SW480 (cell line): ENCODE measurements at places on chromosomes 4 and X.
A peak's percentile ranks its signal among the peaks of the same experiment; 100 is the strongest.

DNA sequence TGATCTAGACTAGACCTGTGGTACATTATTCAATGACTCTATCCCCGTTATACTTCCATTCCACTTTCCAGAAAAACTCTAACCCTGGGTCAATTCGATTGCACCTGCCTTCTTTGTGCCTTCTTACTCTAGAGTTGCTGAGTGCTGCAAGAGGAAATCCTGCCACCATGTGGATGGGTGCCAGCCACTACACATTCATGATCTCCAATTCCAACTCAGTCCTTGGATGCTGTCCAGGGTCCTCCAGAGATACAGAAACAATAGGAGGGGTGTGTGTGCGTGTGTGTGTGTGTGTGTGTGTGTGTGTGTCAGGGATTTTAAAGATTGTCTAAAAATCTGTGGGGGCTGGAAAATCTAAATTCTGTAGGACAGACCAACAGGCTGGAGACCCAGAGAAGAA is 42.9 kb upstream of the INTS6L start:
- peak; percentile 64 for DNase-seq

DNA sequence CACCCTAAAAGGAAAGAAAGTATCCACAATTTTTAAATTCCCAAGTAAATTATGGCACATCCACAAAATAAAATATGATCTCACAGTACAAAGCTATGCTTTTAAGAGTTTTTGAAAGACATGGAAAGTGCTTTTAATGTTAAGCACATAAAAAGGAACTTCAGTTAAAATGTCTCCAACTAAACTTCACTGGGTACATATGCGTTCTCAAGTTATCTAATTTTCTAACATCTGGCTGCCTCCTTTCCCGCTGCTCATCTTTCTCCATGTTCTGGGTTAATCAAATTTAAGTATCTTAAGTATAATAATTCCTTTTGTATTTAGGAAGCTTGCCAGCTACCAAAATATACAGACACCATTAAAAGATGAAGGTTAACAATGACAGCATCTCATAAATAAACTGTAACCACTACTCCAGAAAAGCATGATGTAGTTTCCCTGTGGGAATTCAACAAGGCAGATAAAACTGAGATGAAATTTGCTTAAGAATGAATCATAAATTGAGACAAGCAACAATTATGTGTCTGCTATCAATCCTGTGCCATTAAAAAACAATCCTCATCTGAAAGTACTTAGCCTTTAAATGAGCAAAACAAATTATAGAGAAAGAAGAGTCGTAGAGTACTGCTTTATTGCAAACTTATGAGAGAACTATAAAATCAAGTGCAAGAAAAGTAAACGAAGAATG is 25.1 kb downstream of the PRSS12 start:
- DNase-seq = no peak

- peak; percentile 21 for DNase-seq
These were observed 436.2 kb downstream of the KCNIP4 start for GRCh38 chr4:21512353-21512752.

- DNase-seq = no peak
These were observed 79.7 kb downstream of the KIT start for GRCh38 chr4:54737421-54737820.

DNA sequence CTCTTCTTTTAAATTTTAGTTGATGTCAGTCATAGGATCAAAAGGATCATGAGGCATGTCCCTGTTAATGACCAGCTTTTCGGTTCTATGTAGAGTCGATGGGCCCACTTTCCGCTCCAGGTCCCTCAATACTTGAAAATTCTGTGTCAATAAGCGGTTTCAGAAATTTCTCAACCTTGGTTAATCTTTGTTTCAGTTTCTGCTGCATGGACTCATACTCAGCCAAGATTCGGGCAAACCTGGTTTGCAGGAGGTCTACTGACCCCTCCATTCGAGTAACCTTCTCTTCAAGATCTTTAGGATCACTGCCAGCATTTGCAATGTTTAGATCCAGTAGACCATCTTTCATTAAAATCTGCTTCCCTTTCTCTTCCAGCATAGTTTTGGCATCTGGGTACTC is 22.0 kb upstream of the NFXL1 start:
- no peak for DNase-seq

DNA sequence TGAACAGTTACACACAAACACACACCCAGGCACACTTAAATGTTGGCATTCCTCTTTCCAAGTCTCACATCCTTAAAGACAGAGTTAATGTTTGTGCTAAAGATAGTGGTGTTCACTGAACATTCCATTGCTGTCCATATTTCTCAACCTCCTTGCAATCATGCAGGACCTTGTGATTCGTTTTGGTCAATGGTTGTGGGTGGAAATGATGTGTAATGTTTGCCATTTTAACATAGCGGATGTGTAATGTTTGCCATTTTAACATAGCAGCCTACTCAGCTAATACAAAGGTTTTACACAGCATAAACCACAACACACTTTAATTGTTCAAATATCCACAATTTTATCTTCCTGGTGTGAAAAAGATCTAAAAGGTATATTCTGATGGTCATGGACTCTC is 93.9 kb downstream of the CEP44 start:
- DNase-seq = no peak

DNA sequence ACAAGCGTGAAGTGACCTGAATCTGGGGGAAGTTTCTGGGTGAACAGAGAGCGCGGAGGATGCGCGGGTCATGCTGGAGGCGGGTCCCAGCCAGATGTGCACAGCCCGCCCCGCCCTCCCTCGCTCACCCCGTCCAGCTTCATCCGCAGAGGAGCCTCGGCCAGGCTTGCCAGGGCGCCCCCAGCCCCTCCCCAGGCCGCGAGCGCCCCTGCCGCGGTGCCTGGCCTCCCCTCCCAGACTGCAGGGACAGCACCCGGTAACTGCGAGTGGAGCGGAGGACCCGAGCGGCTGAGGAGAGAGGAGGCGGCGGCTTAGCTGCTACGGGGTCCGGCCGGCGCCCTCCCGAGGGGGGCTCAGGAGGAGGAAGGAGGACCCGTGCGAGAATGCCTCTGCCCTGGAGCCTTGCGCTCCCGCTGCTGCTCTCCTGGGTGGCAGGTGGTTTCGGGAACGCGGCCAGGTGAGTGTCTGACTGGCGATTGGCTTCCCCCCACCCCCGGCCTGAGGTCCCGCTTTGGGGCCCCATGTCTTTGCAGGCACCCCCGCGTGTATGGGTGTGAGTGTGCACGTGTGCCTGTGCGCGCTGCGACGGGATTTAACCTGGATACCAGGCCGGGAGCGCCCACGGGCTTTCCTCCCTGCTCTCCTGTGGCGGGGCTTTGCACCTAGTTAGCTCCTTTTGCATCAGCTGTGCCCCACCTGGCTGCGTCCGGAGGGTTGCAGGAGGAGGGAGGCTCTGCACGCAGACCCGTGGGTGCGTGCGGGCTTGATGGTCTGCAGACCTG is at the start of gene EGFL6:
Gene EGFL6 (plus strand): TSS at position 123 of the 782 bp plus-strand sequence. CDS start 261 bp downstream, at position 384.
- no peak for DNase-seq

DNA sequence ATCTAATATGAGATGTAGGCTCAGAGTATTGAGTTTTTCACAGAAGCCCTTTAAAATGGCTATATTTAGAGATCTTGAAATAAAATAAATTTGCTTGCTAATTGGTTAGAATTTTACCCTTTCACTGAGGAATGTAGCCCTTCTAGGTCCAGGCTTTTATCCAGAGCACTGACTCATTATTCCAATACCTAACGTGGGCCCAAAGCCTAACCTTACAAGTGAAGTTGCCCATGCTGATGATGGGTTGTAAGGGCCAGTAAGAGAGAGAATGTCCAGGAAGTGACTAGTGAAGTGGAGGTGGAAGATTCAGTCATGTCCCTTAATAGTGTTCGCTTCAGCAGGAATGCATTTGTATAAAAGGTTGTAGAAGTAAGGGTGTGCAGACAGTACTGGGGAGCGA is 155.9 kb downstream of the STIM2 start:
- DNase-seq = no peak

- no peak for DNase-seq
These were observed 190.6 kb upstream of the TTC29 start for GRCh38 chr4:147136310-147136709.

DNA sequence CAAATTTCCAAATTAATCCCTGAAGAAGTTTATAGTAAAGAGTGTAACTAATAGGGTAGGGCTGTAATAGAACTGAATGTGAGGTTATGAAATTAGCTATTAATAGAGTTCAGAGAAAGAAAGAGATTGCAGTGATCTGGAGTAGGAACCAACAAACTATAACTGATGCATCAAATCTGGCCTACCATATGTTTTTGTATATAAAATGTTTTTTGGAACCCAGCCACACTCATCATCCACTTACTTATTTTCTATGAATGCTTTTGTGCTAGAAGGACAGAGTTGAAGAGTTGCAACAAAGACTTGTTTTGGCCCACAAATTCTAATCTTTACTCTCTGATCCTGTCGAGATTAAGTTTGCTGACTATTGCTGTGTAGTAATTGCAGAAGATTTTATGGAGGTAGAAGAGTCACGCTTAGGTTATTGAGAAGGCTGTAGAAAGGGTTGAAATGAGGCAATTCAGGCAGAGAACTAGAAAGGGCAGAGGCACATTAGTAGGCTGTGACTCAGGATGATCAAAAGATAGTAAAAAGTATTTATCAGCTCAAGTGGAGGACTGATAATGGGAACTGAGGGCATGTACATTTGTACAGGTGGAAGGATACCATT is 298.7 kb upstream of the EMCN start:
- no peak for DNase-seq

GRCh38 chrX:104270916-104271512 is 16.3 kb upstream of the ESX1 start:
- peak; percentile 43 for DNase-seq

DNA sequence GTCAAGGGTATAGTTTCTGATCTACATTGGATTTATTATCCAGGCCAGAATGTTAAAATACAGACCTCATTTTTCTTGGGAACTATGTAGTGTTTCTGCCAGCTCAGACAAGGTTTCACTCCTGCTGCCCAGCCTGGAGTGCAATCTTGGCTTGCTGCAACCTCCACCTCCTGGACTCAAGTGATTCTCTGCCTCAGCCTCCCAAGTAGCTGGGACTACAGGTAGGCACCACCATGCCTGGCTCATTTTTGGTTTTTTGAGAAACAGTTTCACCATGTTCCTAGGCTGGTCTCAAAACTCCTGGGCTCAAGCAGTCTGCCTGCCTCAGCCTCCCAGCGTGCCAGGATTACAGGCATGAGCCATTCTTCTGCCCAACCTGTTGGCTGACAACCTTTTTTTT is 5.7 kb downstream of the RPL34 start:
- no peak for DNase-seq

DNA sequence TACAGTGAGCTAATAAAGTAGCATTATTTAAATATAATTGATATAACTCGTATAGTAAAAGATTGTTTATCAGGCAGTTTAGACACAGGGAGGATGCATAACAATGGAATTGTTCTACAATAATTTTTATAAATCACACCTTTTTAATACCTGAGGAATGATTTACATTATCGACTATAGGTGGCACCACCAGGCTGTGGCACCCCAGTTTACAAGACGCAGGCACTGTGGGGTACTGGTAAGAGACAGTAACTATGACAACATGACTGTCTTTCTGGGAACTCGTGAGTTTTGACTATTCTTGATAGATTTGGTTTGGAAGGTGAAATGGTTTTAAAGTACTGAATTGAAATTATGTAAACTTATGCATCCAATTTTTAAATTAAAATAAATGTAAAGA is 27.1 kb upstream of the STBD1 start:
- no peak for DNase-seq

GRCh38 chr4:52982255-52982945 is 120.3 kb downstream of the RASL11B start:
- peak; percentile 64 for DNase-seq

DNA sequence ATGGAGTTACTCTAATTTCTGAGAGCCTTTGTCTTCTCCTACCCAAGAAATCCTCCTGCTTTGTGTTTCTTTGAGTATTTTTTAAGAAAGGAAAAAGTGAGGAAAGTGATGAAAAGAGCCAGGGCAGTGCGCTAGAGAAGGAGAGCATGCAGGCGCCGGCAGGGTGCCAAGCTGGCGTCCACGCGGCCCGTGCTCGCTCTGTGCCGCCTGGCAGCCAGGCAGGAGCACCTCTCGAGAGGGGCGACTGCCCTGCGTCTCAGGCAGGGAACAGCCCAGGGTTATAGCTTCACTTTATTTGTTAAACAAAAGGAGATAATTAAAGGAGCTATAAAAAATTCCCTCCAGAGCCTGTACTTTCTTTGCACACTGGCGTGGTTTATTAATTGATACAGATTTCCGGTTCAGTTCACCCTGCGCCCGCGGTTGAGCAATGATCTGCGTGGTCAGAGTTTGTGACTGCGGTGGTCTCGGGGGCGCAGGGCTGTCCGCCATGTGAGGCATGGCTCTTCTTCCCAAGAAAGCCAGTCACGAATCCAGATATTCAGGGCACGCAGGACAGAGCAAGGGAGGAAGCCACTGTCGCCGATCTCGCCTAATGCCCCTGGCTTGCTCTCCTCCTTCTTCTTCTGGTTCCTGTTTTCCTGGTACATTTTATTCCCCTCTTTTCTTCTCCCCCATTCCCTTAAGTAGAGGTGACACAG is 110.8 kb upstream of the PAQR3 start:
- no peak for DNase-seq

DNA sequence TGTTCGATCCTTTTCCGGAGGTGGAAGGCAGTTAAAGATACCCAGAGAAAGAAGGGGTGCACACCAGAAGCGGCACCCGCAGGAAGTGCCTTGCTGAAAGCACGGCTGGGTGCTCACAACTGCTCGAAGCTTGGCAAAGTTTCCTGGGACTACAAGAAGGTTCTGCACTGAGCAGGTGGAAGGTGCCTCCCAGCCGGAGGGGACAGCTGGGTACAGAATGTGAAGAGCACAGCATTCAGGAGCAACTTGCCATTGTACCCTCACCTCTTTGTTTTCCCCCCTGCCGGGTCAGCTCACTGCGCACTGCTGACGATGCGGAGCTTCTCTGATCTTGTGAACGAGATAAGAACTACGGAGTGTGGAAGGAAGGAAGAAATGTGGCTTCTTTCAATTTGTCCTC is 289.2 kb downstream of the FBXW7 start:
- DNase-seq = no peak

GRCh38 chr4:86098691-86099090 is 261.2 kb downstream of the MAPK10 start:
- no peak for DNase-seq

DNA sequence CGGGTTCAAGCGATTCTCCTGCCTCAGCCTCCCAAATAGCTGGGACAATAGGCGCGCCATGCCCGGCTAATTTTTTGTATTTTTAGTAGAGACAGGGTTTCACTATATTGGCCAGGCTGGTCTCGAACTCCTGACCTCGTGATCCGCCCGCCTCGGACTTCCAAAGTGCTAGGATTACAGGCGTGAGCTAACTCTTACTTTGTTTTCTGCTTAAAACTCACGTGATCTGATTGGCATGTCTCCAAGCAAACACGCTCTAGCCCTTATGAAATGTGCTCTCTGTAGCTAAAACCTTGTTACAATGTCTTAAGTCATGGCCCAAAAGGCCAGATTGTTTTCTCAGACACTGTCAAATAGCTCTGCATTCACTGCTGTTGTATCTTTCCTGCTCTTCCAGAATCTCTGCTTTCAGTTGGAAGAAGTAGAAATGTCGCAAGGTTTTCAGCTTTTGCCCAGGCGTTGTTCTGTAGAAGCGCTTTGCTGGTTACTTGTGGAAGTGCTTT is 39.7 kb upstream of the OGT start:
- DNase-seq = no peak
